ENCODE measurements at places on chromosomes 2 and 18.

GRCh38 chr2:17758118-17758517 is 4.2 kb downstream of the GEN1 start:
- DNase-seq, result no peak

DNA sequence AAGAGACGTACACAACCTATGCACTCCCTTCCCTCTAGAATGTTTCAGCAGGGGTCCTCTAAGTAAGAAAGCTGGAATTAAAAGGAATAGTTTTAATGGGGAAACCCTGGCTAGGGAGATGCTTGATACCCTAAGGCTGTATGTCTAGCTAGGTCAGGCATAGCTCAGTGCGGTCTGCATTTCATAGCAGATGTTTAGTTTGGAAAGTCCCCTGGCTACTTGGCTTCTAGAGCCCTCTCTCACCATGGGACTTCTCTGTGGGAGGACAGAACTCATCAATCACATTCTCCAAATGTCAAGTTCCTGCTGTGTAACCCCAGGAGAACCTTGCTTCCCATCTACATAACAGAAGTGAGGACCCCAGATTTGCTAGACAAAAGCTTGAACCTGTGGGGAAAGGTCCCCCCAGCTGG is 24.1 kb upstream of the ANXA4 start:
- peak; percentile 88 for DNase-seq

- no peak for DNase-seq
Measured at GRCh38 chr2:157737656-157738055, 109.0 kb upstream of the ACVR1C start.

DNA sequence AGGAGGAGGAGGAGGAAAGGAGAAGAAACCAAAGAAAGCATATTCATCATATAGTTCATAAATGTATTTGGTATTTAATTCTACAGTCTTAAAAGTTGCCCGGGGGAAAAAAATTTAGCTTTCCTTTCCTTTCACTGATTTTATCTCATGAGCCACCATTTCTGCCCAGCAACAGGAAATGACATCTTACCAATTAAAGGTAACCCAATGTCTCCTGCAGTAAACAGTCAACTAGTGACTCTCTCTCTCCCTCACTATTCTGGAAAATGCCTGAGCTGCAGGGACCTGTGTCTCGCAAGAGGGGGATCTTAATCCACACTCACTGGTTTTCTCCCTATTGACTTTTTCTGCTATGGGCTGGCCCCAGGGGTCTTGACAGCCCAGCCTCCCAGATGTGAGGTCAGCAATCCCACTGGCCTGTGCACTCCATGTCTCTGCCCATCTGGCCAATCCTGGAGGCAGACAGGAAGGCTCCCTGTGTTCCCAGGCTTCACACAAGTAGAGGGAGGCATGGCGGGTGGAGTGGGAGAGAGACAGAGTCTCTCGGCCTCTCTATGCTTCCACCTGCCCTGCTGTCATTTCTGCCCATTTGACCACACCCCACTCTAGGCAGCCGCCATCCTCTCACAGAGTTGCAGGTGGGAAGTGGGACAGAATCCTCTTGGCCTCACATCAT is 85.4 kb upstream of the CABLES1 start:
- no peak for DNase-seq

- no peak for DNase-seq
Measured at GRCh38 chr2:76378140-76378539, 667.4 kb upstream of the GCFC2 start.
